ENCODE measurements at places on chromosomes 12 and 14. TPM values are rescaled to one million over a fixed set of nuclear protein-coding genes. Genes with fewer than 3 reads are reported as not detected.

ATXN2 gene
- 32.3 TPM for total RNA-seq

TMEM52B gene
- total RNA-seq, result not detected

DPF3 gene
- 0.95 TPM for total RNA-seq

AQP2 gene
- total RNA-seq, result not detected

NGB gene
- not detected for total RNA-seq

KLHDC1 gene
- total RNA-seq, result 1.8 TPM

GNPNAT1 gene
- 37.4 TPM for total RNA-seq

ADAMTS20 gene
- total RNA-seq, result not detected

IRAK3 gene
- 0.13 TPM for total RNA-seq

TTC9 gene
- total RNA-seq, result 4.0 TPM

GOLGA5 gene
- total RNA-seq, result 16.5 TPM

SLC17A8 gene
- not detected for total RNA-seq

CD163L1 gene
- total RNA-seq, result 0.40 TPM

LRTM2 gene
- 0.27 TPM for total RNA-seq

P2RX2 gene
- not detected for total RNA-seq

ESPL1 gene
- 19.9 TPM for total RNA-seq

WNT1 gene
- total RNA-seq, result not detected

RNASE3 gene
- not detected for total RNA-seq

CSRNP2 gene
- total RNA-seq, result 22.5 TPM

LHX5 gene
- not detected for total RNA-seq

AKAP3 gene
- total RNA-seq, result 0.65 TPM

RAPGEF3 gene
- 0.66 TPM for total RNA-seq

REP15 gene
- total RNA-seq, result 0.37 TPM

C12orf54 gene
- total RNA-seq, result not detected

CLBA1 gene
- total RNA-seq, result 3.3 TPM

FSCB gene
- total RNA-seq, result not detected

Data from activated T-cell treated with anti-CD3 and anti-CD28 coated beads, Interleukin-2, amount 50 U/mL, for 4 hours (primary cell).